ENCODE measurements at places on chromosomes 11 and 22. TPM values are rescaled to one million over a fixed set of nuclear protein-coding genes. Genes with fewer than 3 reads are reported as not detected.

- DNase-seq: no peak
Measured at GRCh38 chr11:69928121-69928520, 108.9 kb upstream of the FGF3 start.

The ZC3H7B gene
- 57.0 TPM for total RNA-seq

- no peak for DNase-seq
Measured at GRCh38 chr11:45071232-45071631, 75.2 kb upstream of the PRDM11 start.

The MUC6 gene
- not detected for total RNA-seq

DNA sequence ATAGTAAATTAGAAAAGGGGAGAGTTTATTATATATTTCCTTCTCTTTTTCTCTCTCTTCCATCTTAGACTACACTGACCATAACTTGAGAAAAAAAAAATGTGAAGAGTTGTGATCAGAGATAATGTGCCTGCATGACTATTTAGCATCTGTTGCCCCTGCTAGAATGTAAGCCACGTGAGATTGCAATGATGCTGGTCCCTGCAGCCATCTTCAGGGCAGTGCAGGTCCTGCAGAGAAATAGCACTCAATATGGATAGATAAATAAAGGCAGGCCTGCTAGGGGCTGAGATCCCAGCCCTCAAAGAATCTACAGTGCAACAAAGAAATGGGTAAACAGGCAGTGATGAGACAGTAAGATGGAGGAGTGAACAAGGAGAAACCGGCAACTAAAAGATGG is 7.8 kb upstream of the DKK3 start:
- no peak for DNase-seq

DNA sequence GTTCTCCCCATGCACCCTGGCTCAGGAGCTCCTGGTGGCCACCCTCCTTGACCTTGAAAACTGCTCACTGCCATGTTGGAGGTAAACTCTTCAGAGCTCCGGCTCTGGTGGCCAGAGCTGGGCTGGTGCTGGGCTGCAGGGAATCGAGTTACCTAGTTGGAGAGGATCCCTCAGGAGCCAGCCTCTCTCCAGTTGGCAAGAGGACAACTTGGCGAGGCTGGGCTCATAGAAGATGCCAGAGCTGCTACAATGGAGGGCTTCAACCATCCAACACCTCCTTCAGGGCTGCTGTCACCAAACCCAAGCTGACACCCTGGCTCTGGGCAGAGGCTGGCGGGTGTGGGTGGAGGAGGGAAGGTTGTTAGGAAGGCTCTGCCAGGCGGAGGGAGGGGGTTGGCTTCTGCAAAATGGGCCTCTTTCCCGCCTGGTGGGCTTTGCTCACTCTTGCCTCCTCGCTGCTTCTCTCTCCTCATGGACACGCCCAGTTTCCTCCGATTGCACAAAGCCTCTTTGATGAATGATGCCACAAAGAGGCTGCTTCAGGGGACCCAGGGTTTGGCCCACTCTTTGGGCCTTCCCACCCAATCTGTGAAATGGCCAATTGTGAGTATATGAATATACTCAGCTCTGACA is 53.1 kb downstream of the THAP12 start:
- no peak for DNase-seq

DNA sequence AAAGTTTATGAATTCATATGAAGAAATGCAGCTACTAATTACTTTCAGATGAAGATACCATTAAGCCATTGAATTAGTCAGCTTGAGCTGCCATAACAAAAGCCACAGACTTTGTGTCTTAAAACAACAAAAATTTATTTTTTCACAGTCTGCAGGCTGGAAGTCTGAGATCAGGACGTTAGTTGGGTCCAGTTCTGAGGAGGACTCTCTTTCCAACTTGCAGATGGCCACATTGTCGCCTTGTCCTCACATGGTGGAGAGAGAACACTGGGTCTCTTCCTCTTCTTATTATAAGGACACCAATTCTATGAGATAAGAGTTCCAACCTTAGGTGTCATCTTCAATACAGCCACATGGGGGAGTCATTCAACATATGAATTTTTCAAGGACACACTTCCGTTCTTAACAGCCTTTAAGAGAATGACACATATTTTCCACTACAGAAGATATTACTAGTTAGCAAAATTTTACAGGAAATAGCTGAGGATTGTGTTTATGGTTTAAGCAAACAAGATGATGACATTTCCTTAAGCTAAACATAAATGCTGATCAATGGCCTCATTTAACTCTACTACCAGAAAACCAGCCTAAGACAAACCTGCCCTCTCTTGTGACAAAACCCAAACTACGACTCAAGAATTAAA is 56.0 kb downstream of the DCUN1D5 start:
- DNase-seq: peak; percentile 15
